ENCODE measurements at places on chromosomes 7 and 10.

DNA sequence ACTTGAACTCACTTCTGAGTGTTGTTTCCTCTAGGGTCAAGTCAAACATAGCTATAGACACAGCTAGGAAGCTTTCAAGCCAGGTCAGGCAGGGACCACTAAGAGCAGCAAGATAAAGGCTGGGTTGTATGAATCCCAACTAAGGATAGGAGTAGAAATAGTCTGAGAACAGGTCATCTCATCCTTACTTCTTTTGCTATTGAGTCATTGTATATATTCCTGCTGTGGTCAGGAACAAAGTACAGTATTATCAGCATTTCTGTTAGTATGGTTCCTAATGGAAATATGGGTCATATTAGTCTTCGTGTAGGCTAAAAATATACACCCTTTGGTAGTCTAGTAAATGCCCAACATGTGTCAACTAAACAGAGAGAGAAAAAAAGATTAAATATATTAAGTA is 145.3 kb downstream of the BTAF1 start:
- no peak for DNase-seq

GRCh38 chr10:121709675-121710073 is 111.4 kb upstream of the FGFR2 start:
- no peak for DNase-seq

DNA sequence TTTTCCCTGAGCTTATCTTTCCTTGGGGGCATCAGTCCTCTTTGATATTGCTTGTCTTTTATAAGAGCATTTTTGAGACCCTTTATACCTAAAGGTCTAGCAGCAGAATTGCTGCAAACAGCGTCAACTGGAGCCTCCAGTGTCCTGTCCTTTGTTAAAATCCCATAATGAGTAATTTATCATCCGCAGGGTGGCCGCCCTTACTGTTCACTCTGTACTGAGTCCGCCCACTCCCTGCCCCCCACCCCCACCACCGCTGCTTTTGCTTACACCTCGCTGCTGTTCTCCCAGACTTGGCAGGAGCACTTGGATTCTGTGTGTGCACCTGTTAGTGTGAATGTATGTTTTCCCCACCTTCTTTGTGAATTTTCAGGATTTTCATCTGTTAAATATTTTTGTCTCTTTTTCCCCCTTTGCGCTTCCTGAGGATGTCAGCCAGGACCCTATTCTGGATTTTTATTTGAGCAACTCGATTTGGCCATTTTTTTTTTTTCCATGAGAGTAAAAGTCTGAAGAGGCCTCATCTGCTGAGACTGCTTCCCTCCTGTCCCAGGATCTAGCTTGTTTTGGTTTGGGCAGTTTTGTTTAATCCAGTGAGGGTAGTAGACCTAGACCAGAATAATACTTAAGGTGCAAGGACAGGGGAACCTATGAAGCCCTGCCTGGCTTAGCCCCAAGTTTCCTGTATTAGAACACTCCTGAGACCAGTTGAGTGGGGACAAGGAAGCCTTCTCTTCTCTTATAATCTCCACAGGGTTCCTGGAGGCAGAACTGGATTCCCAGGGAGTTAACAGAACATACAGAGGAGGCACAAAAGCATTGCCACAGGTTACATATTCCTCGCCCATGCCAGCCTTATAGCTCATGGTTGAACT is 8.2 kb downstream of the AGFG2 start:
- no peak for DNase-seq

GRCh38 chr10:50805981-50806622 is 66.4 kb downstream of the ASAH2B start:
- DNase-seq = no peak

GRCh38 chr10:44650691-44651661 is 260.2 kb upstream of the TMEM72 start:
- no peak for DNase-seq

DNA sequence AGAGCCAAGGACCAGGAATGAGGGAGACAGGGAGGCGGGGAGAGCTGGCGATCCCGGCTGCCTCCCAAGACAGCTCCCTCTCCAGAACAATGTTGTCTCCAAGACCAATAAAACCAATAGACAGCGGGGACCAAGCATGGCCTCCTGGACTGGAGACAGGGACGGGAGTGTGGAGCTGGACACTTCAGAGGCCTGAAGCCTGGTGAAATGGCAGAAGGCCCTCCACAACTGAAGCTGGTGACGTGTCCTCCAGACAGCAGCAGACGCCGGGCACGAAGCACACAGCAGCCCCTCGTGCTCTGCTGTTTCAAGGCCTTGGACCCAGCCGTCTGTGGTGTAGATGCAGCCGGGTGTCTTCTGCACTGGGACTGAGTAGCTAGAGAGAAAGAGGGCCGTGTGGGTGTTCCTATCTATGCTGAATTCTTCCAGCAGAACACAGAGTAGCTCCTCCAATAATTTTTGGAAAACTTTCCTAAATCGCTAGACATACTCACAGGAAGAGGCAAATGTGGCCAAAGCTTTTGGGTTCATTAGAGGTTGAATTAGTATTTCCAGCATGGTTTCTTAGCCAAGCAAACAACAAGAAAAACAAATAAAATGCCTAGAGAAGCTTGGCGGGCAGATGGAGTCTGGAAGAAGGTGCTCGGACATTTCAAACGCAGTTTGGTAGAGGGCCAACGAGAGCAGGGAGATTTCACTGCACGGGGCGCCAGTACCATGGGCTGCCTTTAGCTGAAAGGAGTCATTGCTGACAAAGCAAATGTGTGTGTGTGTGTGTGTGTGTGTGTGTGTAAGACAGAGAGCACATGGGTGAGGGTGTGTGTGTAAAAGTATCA is 570.4 kb downstream of the TCERG1L start:
- no peak for DNase-seq

DNA sequence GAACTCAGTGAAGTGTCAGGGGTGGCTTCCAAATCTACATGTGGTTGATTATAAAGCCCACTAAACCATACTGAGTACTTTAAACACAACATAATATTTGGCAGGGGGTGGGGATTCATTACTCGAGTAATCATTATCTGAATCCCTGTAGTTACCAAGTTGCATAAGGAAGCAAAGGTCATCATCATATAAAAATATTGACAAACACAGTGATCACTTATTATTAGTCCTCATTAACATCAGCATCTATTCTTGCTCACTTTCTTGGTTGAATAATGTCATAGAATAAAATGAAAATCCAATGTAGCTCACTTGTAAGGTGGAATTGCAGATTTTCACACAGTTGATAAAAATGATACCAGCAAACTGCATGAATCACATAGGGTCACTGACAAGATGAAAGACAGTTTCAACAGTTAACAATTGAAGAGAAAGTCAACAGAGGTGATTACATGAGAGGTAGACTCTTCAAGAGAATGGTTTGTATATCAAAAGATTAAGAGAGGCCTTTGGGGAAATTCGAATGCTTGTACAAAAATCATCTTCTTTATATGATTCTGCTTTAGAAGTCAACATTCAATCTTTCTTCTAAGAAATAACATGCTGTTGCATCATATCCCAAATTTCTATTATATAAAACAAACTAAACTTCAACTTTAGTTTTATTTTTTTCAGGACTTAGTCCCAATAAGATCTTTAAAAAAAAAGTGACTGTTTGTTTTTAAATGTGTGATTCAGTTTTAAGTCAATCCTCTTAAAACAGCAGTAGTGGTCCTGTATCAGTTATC is 185.5 kb upstream of the KLF14 start:
- DNase-seq = no peak

DNA sequence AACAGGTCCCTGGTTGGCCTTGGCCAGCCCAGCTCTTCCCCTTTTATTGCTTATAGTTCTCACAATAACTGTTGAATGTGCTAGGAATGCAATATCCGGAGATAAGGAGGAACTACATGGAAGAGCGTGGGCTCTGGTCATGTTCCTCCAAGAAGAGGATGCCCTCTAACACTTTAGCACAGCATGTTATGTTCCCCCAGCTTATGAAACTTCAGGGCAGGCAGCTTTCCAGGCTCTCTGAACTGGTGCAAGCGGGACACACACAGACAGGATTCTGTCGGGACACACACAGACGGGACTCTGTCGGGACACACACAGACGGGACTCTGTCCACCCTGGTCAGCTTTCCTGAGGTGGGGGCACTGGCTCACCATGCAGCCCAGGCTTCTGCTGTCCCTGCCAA is 141.6 kb downstream of the PKD1L1 start:
- no peak for DNase-seq

DNA sequence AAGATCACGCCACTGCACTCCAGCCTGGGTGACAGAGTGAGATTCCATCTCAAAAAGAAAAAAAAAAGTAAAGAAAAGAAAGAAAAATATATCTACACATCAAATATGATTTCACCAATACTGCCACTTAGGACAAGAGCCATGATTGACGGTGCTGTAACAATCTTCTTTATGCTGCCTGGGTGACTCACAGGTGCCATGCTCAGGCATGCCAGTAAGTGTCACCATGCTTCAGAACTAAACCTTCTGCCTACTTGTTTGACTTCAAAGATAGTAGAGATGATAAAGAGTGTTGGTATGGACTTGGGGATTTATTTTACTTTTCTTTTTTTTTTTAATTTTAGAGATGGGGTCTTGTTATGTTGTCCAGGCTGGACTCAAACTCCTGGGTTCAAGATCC is 33.6 kb upstream of the DNMBP start:
- no peak for DNase-seq

DNA sequence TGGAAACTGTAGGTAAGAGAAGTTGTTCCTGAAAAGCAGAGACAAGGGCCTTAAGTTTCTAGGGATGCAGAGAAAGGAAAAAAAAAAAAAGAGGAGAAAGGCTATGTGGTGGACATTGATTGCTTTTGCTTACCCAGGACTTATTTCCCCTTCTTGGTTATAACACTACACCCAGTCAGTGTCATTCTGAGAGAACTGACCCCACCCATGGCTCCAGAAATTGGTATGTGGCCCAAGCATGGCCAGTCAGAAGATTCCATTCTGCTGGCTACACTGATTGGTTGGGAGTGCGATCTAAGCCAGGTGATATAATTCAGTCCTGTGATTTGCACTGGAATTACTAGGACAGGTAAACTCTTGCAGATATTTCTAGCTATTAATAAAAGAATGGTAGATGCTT is 62.2 kb upstream of the EXOC4 start:
- DNase-seq = no peak

GRCh38 chr7:45894665-45895062 is 6.4 kb downstream of the IGFBP1 start:
- no peak for DNase-seq

DNA sequence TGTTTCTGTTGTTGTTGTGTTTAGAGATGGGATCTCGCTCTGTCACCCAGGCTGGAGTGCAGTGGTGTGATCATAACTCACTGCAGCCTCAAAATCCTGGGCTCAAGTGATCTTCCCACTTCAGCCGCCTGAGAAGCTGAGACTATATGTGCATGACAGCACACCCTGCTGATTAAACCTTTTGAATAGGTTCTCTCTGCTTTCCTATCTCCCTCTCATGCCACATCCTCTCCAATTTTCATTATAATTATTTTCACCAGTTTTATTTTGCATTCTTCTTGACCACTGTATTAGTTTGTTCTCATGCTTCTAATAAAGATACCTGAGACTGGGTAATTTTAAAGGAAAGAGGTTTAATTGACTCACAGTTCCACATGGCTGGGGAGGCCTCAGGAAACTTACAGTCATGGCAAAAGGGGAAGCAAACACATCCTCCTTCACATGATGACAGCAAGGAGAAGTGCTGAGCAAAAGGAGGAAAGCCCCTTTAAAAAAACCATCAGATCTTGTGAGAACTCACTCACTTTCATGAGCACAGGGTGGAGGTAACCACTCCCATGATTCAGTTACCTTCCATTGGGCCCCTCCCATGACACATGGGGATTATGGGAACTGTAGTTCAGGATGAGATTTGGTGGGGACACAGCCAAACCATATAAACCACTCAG is 12.9 kb downstream of the AGK start:
- DNase-seq = no peak

DNA sequence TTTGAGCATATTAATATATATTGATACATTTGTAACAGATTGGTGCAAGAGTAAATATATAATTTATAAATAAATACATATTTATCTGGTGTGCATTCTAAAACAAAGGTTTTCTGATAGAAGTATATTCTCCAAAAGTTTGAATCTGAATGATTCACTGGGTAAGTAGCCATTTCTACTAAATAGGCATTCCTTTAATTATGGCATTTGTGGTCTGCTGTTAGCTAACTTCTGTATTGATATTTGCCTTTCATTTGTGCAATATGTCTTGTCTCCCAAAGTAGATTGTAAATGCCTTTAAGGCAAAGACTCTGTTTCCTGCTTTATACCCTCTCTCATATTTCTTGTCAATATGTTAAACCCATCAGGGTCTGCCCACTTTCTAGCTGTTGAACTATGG is 11.1 kb upstream of the ARID5B start:
- DNase-seq = no peak

GRCh38 chr7:12031186-12031585 is 179.9 kb upstream of the TMEM106B start:
- DNase-seq = no peak

- DNase-seq = no peak
Measured at GRCh38 chr7:126804604-126805003, 448.1 kb downstream of the GRM8 start.

- DNase-seq = no peak
Measured at GRCh38 chr7:151484971-151485707, 34.6 kb downstream of the RHEB start.

GRCh38 chr7:134706468-134706867 is 59.8 kb downstream of the BPGM start:
- no peak for DNase-seq

DNA sequence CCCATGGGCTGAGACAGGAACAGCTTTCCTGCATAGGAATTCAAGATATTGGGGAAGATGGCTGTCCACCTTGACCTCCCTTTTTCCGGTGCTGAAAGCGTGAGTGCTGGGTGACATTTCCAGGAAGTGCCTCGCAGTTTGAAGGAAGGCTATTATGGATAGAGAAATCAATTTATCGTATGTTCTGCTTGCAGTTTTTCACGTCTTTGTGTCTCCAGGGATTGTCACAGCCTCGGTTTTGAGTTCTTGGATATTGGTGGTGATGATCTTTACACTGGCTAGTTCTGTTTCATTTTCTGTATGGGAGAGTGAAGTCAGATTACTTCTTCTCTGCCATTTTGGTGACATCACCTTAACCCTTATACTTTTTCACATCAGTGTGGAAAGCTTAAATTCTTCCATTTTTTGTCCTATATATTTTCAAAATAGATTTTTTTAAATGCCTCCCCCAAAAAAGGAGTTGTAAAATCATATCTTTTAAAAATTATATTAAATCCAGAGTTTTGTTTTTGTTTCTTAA is 102.5 kb upstream of the APBB1IP start:
- no peak for DNase-seq

DNA sequence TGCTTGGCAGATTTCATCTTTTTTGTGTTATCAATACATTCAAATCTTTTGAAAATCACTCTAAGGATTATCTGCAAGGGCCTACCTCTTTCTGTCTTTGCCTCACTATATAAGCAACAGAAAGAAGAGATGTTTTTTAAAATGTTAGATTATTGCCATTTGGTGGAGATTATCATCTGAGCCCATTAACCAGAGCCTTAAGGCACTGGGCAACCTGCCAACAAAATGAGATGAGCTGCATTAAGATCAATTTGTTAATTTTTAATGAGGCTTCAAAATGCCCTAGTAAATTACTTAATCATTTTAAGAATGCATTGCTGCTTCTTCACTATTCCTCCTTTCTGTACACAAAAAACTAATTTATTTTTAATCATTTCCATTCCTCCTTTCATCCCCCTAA is 314.1 kb downstream of the SNX13 start:
- DNase-seq = no peak

- peak; percentile 23 for DNase-seq
Measured at GRCh38 chr7:111650456-111650999, 88.2 kb upstream of the IMMP2L start.

Data from HuH-7.5 (cell line).